GM13977 (cell line): ENCODE measurements at places on chromosomes 5 and 9.
A peak's percentile ranks its signal among the peaks of the same experiment; 100 is the strongest.

- DNase-seq: no peak
These were observed 645.0 kb upstream of the KLF4 start for GRCh38 chr9:108134486-108135128.

- DNase-seq: no peak
These were observed 15.4 kb upstream of the SUSD3 start for GRCh38 chr9:93043122-93043521.

- no peak for DNase-seq
These were observed 13.5 kb downstream of the C5orf46 start for GRCh38 chr5:147892696-147893296.

GRCh38 chr5:67032921-67033664 lies 163.5 kb downstream of the CD180 start:
- DNase-seq: no peak

GRCh38 chr5:73780302-73781080 lies 154.5 kb downstream of the ARHGEF28 start:
- no peak for DNase-seq

- no peak for DNase-seq
These were observed 307.6 kb downstream of the PJA2 start for GRCh38 chr5:109102096-109102690.

DNA sequence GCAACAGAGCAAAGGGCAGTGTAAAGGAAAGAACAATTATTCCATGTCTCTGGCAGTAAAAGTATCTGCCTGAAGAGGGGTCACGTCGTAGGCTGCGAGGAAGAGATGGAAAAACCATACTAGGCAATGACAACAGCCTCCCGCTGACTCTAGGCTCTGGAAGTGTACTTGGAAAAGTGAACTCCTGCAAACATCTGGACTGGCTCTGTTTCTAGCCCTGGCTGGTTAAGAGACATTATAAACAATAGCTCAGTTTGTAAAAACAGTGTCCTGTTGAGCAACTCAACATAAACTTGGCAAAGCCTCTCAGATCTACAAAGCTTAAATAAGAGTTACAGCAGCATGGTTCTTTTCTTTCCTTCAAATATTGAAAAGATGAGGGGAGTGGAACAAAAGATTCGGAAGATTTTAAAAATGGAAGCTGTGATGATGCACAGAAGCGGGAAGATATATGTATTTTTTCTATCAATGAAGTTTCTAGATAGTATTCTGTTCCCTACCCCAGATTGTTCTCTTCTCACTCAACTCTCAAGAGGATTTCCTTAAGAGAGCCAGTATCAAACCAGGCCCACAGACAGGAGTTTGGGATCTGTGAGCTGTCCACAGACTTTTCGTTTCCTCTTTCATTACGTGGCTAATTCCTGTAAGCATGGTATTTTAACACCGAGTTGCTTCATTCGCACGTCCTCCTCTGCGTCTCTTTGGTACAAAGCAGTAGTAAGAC lies 79.4 kb downstream of the SPTLC1 start:
- no peak for DNase-seq

GRCh38 chr5:158436271-158437065 lies 577.5 kb upstream of the CLINT1 start:
- DNase-seq: no peak

GRCh38 chr5:11719888-11720481 lies 184.3 kb downstream of the CTNND2 start:
- DNase-seq: peak; percentile 11

DNA sequence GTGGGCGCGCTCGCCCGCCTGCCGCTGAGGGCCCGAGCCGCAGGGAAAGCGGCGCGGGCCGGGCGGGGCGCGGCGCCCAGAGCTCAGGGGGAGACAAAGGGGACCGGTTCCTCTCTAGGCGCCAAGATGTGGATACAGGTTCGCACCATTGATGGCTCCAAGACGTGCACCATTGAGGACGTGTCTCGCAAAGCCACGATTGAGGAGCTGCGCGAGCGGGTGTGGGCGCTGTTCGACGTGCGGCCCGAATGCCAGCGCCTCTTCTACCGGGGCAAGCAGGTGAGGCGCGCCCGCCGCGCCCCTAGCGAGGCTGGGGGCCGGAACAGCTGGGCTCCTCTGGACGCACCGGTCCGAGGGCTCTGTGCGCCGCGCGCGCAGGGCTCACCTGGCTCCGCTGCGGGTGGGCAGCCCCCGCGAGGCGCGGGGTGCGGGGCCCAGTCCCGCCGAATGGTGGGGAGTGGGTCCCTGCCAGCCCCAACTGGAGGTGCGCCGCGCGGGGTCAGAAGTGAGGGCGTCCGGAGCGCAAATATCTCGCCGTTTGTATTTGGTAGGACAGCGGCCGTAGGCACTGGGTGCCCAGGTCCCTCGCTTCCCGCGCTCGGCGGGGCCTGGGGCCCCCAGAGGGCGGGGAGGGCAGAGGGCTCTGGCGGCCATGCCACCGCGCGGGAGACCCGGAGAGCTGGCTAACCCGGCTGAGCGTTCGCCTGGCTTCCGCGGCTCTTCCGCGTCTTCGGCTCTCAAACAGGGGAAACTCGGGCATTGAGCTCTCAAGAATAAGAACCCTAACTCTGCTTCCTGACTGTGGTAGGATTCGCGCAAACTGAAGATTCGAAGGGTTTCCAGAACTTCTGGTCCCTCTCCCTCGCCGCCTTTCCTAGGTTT lies 607 bp downstream of the UHRF2 start:
- peak; percentile 33 for DNase-seq

DNA sequence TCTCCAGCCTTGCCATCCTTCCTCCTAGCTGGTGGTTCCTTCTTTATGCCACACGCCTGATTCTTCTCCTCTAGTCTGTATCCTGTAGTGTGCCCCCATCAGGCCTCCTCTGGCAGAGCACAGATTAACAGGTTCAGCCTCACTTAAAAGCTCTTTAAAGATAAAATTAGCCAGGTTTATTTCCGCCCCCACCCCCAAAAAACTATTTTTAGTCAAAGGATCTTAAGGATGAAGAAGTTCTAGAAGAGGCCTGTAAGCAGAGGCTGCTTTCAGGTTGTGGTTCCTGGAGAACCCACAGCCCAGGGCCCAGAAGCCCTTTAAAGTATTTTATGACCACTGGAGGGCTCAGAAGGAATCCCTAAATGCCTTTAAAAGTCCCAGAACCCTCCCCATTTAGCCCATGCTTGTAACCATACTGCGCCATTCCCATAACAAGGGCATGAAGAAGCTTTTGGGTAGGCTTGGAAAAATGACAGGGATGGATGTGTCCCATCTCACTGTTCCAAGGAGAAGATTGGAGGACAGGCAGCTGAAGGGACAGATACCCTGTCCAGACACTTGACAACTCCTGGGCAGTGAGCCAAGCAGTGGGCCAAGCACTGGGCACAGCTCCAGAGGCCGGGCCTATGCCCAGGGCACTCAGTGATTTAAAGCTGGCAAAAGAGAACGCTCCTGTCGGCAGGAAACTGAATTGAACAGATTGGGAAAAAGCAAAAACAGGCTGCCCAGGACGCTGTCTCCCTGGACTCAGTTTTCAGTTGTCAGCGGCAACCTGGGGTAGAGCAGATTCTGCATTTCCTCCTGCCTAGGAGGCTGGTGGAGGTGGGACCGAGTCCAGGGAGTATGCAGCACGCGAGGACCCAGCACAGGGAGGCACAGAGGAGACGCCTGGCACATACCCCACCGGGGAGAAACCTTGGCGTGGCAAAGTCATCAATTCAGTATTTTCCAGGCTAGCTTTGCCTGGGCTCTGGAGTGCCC lies 106.3 kb upstream of the SSBP2 start:
- no peak for DNase-seq

DNA sequence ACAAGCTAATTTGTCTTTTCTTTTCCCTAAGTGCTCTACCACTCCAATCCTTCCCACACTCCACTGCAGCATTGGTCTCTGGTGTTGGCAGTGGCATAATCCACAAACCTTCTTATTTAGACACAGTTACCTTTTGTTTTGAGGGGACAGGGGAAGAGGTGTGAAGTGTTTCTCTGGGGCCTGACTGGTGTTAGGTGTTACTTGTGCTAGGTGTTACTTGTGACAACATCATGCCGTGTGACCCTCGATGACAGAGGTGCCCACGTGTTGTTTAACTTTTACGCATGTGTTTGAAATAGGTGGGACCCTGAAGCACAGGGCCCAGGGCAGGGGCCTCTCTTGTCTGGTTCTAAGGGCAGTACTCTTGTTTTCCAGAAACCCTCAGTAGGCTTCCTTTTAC lies 70.5 kb upstream of the SPRY4 start:
- DNase-seq: no peak

GRCh38 chr9:18502546-18502945 lies 28.6 kb downstream of the ADAMTSL1 start:
- no peak for DNase-seq

- DNase-seq: no peak
These were observed 113.9 kb downstream of the ARRDC3 start for GRCh38 chr5:91269198-91269597.

DNA sequence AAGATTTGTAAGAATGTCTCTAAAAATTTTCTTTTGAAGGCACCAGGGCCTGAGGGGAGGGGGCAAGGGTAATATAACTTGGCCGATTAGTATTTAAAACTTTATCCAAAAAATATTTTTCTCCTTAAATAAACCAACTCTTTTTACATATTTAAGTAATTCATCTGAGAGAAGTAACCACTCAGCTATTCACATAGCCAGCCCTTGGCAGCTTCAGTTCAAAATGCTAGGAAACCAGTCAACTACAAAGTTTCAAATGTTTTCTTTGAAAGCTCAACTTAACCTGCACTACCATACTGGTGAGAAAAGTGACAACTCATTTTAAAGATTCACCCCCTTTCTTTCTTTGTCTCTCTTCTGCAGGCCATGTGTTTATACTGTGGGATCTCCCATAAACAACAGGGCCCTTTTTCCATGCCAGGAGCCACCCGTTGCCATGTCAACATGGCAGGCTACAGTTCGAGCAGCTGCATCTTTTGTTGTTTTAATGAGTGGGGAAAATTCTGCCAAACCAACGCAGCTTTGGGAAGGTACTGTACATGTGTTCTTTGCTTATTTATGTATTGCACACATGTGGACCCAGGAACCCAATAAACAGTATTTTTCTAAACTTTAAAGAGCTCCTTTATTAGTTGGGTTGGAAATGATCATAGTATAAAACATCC lies 46.3 kb downstream of the AOPEP start:
- no peak for DNase-seq

DNA sequence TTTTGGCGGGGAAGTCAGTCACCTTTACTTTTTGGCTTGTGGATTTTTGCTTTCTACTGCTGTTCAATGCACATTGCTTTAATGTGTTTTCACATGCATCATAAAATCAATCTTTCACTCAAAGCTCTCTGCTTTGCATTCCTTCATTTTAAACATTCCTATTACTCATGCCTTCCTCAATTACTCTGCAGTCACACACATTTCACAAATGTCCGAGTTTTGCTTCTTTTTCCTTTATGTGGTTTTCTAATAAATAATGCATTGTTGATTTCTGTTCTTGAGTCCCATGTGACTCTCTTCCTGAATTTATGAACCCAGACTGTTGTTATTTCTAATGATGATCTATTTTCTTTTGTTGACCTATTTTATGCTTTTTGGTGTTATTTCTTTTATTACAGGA lies 82.3 kb upstream of the EPB41L4B start:
- DNase-seq: no peak

GRCh38 chr5:1724822-1725602 lies 74.6 kb downstream of the MRPL36 start:
- no peak for DNase-seq

- DNase-seq: no peak
These were observed 19.7 kb downstream of the RIOK2 start for GRCh38 chr5:97163360-97163764.

DNA sequence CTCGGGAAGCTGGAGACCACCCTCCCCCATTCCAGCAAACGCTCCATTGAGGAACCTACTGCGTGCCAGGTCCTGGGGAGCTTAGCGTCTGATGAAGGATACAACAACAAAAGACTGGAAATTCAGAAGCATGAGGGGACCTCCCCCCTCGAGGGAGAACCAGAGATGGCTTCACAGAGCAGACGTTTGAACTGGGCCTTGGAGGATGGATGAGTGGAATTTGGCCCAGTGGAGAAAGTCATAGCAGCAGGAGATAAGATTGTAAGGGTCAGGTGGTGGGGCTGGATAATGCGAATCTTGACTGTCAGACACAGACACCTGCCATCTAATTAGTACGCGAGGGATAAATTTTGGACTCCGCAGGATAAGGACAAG lies 1.2 kb upstream of the SLC25A51 start:
- no peak for DNase-seq

DNA sequence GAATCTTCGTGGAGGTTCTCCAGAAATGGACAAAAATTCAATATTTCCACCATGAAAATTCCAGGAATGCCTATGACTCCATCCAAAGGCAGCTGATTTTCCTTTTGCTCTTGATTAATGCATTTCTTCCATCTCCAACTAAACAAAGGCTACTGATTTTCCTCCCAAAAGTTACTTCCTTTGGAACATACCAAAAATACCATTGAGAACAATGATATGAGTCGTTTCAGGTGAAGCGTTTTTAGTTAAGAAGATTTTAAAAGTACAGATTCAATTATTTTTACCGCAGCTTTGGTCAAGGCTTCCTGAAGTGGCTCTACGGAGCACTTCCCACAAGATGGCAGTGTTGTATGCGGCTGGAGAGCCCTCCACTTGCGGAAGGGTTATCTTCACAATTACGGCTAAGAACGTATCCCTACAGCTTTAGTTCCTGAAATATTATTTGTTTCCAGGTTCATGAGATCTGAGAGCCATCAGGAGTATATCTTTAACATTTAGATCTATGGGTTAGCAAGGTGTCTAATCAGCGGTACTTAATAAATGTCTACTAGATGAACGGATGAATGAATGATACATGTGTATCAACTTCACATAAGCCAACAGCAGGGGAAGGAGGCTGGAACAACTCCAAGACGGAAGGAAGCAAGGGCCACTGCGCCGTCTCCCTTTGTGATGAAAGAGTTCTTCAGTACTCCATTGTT lies 35.9 kb upstream of the ARSB start:
- peak; percentile 43 for DNase-seq

GRCh38 chr5:77423022-77423750 lies 68.9 kb downstream of the WDR41 start:
- DNase-seq: no peak

DNA sequence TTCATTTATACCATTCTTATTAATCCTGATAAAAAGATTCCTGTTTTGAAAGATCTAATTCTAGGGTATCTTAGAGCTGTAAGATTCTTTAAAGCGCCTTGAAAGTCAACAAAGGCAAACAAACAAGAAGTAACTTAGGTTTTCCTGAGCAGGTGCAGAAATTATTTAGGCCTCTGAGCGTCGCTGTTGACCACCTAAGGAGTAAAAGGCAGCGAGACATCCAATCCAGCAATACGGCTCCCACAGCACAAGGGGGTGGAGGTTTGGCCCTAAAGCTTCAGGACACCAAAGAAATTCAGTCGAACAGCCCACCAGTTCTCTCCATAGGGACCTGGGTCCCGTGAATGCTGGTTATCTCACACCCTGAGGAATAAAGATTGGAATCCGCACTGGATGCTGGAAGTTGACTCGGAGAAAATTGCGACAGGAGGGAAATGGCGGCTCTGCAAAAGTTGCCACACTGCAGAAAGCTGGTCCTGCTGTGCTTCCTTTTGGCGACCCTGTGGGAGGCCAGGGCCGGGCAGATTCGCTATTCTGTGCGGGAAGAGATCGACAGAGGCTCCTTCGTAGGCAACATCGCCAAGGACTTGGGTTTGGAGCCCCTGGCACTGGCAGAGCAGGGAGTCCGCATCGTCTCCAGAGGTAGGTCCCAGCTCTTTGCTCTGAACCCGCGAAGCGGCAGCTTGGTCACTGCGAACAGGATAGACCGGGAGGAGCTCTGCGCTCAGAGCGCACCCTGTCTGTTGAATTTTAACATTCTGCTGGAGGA lies at the start of gene PCDHGA2:
PCDHGA2 (plus strand) TSS at position 223 of the 769 bp plus-strand sequence.
- DNase-seq: no peak
